Stimulated activated naive CD8-positive, alpha-beta T cell treated with anti-CD3 and anti-CD28 coated beads, Interleukin-15, amount 100 ng/mL, for 72 hours (primary cell): ENCODE measurements at places on chromosomes 7 and 10.
A peak's percentile ranks its signal among the peaks of the same experiment; 100 is the strongest.

GRCh38 chr10:15853800-15854199 lies 6.5 kb downstream of the MINDY3 start:
- no peak for DNase-seq

- DNase-seq: no peak
These were observed 354.5 kb downstream of the WDR11 start for GRCh38 chr10:121205625-121206024.

DNA sequence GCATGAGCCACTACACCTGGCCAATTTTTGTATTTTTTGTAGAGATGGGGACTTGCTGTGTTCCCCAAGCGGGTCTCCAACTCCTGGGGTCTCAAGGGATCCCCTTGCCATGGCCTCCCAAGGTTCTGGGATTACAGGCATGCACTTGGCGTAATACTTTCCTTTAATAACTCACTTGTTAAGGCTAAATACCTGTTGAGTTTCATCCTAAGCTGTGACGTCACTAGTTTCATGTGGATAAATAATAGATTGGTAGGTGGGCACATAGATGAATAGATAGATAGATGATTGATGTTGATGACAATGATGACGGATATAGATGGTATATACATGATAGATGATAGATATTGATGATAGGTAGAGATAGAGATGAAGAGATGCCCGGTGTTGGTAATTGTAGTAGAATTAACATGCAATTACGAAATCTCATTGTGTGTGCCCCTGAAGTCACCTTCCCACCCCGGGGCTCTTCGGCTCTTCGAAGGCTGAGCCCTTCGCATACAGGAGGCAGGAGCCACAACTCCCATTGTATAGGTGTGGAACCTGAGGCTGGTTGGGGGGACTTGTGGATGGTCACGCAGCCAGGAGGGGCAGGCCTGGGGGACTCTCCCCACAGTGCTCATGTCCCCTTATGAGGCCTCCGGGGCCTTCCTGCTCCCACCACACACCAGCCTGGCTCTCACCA lies 2.6 kb downstream of the GRIFIN start:
- no peak for DNase-seq

DNA sequence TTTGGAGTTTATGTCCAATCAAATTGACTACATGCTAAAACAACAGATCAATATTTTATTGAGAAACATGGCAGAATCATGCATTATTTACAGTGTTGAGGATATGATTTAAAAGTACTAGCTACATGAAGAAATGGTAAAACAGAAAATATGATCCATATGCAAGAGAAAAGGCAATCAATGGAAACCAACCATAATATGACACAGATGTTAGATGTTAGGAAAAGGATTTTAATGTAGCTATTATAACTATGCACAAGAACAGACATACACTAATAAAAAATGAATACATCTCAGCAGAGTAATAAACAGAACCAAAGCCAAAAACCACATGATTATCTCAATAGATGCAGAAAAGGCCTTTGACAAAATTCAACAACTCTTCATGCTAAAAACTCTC lies 166.2 kb upstream of the CACNA2D1 start:
- DNase-seq: no peak

GRCh38 chr10:110597476-110597875 lies 30.0 kb downstream of the SMC3 start:
- DNase-seq: no peak

GRCh38 chr7:11625669-11626068 lies 206.3 kb downstream of the THSD7A start:
- DNase-seq: no peak

DNA sequence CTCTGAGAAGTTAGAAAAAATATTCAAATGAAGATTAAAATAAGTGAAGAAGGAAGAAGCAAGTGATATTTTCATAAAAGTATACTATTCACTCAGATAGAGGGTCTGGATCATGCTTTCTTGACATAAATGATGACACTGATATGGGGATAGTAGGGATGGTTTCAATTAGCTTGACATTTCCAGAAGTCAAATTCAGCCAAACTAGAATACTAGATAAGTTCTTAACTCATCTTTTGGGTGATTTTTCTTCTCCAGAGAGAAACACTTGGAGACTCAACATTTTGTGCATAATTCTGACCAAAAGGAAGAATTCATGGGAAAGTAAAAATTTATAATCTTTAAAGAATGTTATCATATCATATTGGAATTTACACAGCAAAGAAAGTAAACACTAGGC lies 152.0 kb upstream of the LRGUK start:
- no peak for DNase-seq

- DNase-seq: no peak
These were observed 61.3 kb upstream of the EBF3 start for GRCh38 chr10:130025326-130025725.

DNA sequence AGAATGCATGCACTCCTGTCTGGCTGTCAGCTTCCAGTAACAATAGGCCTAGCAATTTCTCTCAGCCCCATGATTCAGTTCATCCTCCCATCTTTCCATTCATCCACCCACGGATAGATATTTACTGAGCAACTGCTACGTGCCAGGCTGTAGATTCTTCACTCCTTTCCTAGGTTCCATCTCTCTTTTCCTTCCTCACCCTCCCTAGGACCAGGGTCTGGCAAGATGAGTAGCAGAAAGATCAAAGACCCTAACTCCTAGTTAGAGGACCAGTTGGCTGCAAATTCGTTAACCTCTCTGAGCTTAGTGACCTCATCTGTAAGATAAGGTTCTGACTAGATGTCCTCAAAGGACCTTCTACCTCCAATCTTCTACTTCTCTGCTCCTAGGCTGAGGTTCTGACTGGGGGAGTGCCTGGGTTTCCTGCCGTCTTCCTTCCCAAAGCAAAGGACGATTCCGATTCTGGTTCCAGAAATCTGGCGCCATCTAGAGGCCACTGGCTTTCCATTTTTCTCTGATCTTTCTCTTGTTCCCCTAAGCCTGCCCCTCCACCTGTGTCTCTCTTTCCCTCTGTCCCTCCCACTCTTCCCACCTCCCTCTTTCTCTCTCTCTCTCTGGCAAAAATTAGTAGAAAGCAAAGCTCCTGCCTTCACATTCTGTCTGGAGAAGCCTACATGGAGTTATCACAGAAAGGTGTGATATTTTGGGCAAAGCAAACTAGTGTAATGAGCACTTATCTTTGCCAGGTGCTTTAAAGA lies 26.2 kb downstream of the TBATA start:
- DNase-seq: peak; percentile 62

DNA sequence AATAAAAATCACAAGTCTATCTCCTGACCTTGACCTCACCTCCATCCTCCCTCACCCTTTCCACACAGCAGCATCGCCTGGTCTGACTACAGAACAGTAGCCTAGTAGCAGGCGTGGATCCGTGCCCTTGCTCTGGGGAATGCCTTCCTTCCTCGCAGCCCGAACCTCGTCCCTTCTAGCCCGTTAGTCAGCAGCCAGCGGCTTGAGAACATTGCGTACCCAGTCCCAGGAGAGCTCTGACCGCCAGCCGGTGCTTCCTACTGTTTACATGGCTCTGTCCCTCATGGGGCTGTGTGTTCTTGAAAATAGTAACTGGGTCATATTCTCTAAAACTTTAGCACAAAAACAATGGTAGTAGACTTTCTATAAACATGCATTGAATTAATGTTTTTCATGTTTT lies 682.7 kb upstream of the IGFBP3 start:
- DNase-seq: no peak

DNA sequence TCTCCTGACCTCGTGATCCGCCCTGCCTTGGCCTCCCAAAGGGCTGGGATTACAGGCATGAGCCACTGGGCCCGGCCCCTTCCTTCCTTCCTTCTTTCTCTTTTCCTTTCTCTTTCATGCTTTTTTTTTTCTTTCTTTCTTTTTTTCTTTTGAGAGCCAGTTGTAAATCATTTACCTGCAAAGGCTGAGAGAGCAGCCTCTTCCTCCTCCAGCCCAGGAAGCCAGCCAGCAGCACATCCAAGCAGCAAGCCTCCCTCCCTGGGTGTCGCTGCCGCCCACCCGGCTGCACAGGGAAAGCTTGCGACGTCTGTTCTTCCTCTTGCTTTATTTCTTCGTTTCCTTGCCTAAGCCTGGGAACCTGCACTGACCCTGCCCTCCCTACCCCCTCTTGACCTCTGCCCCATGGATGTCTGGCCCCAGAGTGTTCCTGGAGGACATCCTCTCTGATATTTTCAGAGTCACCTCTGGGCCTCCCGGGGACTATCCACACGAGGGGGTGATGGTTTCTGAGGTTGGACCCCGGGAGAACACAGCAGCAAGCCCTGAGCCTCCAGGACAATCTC lies 62.8 kb upstream of the MYL10 start:
- no peak for DNase-seq

GRCh38 chr7:102943423-102944169 lies 30.8 kb downstream of the LRRC17 start:
- no peak for DNase-seq

DNA sequence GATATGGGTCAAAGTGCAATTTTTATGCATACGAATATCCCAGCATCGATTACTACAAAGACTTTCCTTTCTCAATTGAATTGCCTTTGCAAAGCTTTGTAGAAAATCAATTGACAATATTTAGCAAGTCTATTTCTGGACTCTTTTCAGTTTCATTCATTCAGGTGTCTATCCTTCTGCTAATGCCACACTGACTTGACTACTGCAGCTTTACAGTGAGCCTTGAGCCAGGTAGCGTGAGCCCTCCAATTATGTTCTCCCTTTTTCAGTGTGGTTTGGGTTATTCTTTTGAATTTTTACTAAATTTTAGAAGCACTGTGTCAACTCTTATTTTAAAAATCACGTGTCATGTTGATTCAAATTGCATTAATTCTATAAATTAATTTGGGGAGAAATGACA lies 19.5 kb upstream of the AKR1E2 start:
- no peak for DNase-seq
